ENCODE measurements at places on chromosomes 11 and 22.

GRCh38 chr11:43418197-43418596 lies 59.5 kb downstream of the TTC17 start:
- no peak for DNase-seq

- DNase-seq = no peak
These were observed 191.4 kb downstream of the TENM4 start for GRCh38 chr11:79249295-79249993.

- peak; percentile 30 for DNase-seq
These were observed 11.1 kb downstream of the POLR3H start for GRCh38 chr22:41532908-41533825.

DNA sequence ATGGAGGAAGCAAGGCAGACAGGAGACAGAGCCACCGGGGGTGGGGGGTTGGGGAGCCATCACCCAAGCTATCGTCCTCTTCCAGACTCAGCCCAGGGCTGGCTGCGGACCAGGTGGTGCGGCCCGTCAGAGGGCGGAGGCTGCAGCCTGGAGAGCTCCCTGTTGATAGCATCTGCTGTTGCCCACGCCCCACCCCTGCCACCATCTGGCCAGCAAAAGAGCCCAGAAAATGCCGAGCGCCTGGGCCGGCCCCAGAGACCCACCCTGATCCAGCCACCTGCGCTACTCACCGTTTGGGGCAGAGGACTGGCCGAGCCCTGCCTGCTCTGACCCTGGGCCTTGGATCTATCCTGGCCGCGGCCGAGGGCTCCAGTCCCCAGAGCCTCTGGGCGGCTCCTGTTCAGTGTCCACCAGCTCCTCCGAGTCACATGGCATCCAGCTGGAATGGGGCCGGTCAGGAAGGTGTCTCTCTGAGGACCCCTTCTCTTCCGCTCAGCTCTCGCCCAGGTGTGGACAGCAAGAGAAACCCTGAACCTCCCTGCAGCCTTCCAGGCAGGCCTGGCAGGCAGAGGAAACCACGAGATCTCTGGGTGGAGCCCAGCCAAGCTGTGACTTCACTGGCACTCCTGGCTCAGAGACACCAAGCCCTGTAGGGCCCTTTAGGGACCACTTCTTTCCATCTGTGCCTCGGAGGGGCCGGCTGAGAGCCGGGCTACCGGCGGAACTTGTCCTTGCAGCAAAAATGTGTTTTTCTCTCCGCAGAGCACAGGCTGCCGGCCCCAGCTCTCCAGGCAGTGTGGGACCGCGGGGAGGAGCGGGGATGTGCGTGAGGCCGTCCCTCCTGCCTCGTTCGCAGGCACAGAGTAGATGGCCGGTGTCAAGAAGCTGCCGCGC lies at the start of gene MRGPRE:
TSS of gene MRGPRE (minus strand) at position 567 of the 894 bp plus-strand sequence. CDS start 3,618 bp downstream, outside the sequence.
- DNase-seq = no peak

DNA sequence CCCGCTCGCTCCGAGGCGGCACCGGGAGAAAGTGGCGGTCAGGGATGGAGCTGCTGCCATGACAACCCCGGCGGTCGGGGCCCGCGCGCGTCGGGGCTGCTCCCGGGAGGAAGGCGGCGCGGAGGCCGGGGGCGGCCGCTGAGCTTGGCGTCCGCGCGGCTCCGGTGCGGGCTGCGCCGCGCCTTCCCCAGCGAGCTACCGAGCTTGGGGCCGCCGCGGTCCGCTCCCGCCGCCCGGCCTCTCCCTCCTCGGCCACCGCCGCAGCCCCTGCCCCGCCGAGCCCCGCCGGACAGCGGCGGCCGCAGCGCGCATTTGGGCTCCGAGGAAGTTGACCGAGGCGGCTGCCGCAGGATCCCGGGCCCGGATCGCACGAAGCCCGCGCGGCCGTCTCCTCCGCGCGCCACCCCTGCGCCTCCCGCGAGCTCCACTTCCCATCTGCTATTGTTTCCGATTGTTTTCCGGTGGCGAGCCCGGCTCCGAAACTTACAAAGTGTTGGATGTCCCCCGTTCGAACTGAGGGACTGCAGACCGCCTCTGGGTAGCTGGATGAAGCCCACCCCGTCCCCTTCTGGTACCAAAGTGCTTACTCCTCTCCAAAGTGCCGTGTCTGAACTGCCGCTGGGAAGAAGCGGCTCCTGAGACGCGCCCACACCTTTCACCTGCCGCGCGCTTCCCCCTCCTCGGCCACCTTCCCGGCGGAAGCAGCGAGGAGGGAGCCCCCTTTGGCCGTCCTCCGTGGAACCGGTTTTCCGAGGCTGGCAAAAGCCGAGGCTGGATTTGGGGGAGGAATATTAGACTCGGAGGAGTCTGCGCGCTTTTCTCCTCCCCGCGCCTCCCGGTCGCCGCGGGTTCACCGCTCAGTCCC lies 540.3 kb downstream of the NTM start:
- DNase-seq = no peak

GRCh38 chr11:116732271-116733042 lies 40.3 kb downstream of the BUD13 start:
- DNase-seq = peak; percentile 29

DNA sequence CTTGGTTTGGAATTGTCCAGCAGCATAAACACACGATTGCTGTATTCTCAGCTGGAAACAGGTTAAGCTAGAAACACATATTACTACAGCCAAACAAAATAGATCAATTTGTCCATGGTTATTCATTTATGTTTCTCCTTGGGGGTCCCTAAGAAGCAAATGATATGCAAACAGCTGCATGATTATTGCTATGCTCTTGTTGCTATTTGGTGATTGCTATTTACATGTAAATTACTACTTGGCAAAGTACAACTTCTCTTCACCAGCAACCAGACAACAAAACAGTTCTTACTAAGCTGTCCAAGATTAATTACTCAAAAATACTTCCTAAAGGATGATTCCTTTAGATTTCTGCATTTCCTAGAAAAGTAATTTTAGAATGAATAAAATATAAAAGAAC lies 567.9 kb upstream of the ARHGAP42 start:
- no peak for DNase-seq

- no peak for DNase-seq
These were observed 133.6 kb upstream of the C11orf58 start for GRCh38 chr11:16604794-16605388.

DNA sequence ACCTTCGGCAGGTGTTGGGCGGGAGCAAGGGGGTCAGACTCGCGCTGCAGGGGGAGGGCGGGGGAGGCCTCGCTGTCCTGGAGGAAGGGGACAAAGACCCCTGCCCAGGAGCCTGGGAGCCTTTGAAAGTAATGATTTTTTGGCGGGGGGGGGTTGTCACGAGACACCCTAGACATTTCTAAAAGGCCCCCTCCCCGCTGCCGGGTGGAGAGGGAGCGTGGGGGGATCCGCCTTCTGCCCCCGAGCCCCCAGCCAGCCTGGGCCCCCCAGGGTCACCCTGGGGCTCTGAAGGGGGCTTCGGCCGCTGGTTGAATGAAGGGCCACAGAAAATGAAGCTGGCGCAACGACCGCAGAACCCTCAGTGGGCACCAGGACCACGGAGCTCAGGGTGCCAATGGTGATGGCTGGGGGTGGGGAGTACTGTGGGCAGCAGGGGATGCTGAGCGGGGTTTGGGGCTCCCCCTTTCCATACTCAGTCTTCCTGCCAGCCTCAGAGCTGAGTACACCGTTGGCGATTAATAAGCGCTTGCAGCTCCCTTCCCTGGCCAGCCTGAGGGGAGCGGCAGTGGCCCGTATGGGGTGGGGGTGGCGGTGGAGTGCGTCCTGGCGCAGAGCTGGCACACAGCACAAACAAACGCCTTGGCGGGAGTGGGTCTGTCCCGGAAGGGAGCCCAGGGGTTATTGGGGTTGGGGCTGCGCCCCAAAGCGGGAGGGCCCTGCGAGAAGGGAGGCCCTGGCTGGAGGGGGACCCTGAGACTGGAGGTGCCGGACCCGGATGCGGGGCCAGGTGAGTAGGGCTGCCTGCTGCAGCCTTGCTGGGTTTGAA lies 1.2 kb upstream of the DUSP8 start:
- no peak for DNase-seq

GRCh38 chr11:128493570-128493965 lies 93.8 kb downstream of the ETS1 start:
- no peak for DNase-seq

DNA sequence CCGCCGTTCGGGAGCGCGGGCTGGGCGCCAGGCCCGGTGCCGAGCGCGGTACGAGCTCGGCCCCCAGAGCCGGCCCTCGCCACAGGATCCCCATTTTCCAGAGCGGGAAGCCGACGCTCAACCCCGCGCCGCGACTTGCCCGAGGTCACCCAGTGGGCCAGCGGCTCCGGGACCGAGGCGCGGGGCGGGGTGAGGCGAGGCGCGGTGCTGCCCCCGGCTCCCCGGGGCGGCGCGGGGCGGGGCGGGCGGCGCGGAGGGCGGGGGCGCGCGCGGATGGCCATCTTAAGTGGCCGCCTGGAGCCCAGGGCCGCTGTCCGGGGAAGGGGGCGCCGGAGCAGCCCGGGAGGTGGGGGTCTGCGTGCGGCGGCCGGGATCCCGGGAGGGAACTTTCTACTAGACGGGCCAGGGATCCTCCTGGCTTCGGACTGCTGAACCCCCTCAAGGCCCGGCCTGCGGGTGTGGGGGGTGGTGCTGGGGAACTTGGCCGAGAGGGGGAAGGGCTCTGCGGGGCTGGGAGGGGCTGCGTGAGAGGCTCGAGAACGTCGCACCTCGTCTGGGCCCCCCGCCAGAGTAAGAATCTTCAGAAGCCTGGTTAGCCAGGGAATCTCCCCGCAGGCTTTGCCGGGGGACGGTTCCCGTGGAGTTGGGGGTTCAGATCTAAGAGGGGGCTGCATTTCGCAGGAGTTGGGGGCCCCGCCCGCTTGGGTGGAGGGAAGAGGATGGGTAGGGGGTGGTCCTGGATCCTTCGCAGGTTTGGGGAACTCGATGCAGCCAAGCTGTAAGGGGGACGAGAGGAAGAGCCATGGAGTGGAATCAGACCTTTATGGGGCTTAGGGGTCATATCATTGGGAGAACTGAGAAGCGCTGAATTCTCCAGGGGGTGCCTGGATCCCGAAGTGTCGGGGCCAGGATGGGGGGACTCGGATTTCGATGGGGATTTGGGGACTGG lies 678 bp upstream of the INPPL1 start:
- DNase-seq = no peak

DNA sequence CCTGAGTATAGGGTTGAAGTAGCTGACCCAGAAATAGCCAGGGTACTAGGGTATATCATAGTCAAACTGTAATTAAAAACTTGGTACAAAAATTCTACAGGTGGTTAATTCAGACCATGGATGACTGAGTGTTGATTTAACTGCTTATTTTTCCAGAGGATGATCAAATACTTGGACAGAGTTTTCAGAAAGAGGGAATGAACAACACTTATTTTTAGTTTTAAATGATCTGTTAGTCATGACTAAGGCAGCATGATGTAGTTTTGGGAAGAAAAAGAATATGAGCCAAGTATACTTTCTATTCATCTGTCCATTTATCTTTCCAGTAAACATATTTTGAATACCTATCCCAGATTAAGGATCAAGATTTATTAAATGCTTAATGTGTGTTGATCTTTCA lies 19.8 kb upstream of the CCDC89 start:
- no peak for DNase-seq

DNA sequence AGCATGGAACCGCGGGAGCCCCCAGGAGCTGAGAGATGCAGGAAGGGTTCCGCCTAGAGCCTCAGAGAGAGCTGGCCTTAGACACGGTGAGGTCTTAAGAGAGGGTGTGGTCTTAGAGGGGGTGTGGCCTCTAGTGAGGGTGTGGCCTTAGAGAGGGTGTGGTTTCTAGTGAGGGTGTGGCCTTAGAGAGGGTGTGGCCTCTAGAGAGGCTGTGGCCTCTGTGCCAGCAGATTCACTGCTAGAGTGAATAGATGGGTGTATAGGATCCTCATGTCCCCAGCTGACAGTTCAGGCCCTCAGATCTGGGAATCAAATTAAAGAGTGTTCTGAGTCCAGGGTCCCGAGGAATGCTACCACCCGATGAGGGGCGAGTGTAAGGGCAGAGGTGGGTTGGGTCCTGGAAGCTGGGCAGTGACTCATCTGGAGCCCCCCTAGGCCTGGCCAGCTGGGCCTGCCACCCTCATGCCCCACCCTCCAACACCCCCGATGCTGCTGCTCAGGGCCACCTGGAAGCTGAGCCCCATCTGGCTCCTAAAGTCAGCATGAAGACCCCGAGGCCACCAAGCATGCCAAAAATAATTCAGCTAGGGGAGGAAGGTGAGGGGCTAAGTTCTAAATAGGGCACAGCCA lies 49.5 kb downstream of the IGF2 start:
- no peak for DNase-seq

GRCh38 chr11:64558065-64558745 lies 32.8 kb upstream of the SLC22A12 start:
- DNase-seq = no peak

- DNase-seq = no peak
These were observed 3.6 kb upstream of the RRAS2 start for GRCh38 chr11:14362611-14363010.

GRCh38 chr11:129278586-129279319 lies 86.6 kb upstream of the ARHGAP32 start:
- no peak for DNase-seq

Measured in GM12864 (cell line).